Esophagus squamous epithelium (tissue), 5 donors: ENCODE measurements at places on chromosomes 2 and 18.

DNA sequence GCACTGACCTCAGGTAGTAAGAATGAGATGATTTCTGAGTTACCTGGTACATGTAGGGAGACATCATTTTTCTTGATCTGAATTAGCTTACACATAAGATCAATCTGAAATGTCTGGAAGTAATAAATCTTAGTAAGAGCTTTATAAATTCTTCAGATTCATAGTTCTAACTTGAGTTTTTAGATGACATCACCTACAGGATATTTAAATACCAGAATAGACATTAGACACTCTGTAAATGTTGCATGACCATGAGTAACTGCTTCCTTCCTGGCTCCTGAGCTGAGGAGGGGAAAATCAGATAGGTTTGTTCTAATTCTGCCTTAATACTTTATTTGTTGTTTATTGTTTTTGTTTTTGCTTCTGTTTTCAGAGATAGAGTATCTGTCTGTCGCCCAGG, 181.8 kb downstream of the PHLPP1 start:
- no peak for DNase-seq

- DNase-seq = no peak
Measured at GRCh38 chr2:137964066-137964858, at the start of gene HNMT. TSS of gene HNMT (plus strand) at chr2:137964473. CDS start at chr2:137964492, 19 bp downstream.

- no peak for DNase-seq
Measured at GRCh38 chr2:217185265-217185995, 325.6 kb upstream of the TNP1 start.

DNA sequence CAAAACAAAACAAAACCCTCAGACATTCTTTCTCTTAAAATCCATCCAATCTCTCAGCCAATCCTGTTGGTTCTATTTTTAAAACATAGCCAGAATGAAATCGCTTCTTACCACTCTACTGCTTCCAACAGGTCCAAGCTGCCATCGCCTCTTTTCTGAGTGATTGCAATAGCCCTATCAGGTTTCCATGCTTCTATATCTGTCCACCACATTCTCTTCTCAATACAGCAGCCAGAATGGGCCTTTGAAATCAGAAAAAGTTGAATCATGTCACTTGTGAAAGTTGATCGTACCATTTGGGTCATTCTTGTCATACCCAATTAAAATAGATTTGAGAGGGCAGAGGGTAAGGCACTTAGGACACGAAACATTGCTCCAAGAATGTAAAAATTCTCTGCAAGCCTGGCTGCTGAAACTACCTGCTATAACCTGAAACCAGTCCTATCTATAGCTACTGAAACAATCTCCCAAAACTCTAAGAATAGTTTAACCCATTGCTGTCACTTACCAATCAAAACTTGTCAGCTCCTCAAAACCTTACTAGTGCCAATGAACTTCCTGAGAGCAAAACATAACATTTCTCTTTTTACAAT, 3.3 kb upstream of the MTLN start:
- DNase-seq = no peak

GRCh38 chr2:75752828-75753227, 42.1 kb upstream of the GCFC2 start:
- DNase-seq = no peak

GRCh38 chr2:88828397-88829137, 137.1 kb downstream of the RPIA start:
- DNase-seq = no peak

DNA sequence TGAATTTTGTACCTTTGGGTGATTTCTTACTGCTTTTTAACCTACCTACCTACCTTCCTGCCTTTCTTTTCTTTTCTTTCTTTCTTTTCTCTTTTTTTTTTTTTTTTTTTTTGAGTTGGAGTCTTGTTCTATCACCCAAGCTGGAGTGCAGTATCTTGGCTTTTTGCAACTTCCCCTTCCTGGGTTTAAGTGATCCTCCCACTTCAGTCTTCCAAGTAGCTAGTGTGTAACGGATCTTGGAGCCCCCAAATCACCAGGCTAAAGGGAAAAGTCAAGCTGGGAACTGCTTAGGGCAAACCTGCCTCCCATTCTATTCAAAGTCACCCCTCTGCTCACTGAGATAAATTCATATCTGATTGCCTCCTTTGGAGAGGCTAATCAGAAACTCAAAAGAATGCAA, 61.3 kb downstream of the DDX18 start:
- no peak for DNase-seq

- no peak for DNase-seq
Measured at GRCh38 chr2:113291191-113291590, 12.5 kb upstream of the PAX8 start.

GRCh38 chr2:64792300-64792699, 138.6 kb upstream of the SERTAD2 start:
- no peak for DNase-seq

- no peak for DNase-seq
Measured at GRCh38 chr2:28658369-28658768, 93.3 kb upstream of the PPP1CB start.

DNA sequence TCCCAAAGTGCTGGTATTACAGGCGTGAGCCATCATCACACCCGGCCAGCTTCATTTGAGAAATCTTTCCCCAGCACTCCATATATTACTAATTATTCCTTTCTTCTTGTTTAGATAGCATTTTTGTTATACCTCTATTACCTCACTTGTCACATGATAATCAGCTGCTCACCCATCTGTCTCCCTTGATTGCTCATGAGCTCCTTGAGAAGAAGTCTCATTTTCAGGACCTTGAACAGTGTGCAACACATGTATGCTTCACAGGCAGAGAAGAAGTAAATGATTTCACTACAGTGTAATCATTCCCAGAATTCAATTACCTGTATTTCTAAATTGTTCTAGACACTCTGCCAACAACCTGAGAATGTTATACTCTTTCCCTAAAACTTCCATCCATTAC, 6.2 kb downstream of the PAIP2B start:
- no peak for DNase-seq

DNA sequence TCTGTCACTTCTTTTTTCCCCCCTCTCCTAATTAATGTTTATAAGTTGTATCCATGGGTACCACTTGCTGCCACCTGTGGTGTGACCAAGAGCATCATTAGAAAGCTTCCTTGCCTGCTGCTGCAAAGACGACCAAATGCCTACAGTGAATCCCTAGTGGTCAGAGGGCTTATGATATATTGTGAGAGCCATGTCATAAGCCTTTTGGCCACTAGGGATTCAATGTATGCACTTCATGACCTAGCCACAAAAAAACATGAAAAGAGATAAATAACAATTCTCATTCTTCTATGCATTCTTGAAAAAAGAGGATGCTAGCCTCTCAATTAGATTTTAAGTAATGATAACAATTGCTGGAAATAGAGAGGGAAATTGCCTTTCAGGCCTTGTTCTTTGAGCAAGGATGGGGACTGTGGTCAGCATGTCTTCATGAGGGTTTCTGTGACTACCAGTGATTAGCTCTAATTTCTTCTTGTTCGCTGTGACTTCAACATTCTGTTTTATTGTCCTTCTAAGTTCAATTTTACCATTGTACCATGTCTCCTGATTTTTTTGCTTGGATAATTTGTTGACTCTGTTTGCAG, 435.3 kb downstream of the TGIF1 start:
- DNase-seq = no peak

DNA sequence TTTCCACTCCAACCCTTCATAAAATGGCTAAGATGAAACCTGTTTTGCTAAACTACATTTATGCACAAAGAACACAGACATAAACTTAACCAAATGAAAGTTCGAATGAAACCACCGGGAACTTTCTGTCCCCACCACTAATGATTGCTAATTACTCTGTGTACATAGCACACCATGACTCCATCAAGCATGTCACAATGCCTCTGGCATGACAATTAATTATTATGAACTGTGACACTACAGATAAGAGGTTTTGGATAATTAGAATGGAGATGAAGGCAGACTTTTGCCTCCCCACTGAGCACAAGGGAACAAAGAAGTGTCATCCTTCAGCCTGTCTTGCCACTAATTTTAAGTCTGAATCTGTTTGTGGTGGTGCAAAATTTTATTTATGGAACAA, 1.5 kb downstream of the DAPL1 start:
- no peak for DNase-seq

GRCh38 chr2:237170020-237170419, 84.3 kb downstream of the COPS8 start:
- no peak for DNase-seq

DNA sequence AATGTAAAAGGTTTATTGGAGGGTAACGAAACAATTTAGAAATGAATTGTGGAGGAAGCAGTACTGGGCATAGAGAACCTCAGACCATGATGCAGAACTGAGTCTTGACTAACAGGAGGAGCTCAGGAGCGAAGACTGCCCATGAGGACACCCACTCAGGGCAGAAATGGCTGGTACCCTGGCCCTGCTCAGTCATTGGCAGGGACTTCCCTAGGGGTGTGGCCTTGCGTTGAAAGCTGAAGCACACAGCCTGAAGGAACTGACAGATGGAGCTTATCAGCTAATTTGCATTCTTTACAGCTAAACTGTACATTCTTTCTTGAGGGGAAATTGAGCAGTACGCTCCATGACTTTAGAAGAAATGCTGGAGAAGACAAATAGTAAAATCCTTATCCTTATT, 57.1 kb downstream of the PDK1 start:
- DNase-seq = no peak

DNA sequence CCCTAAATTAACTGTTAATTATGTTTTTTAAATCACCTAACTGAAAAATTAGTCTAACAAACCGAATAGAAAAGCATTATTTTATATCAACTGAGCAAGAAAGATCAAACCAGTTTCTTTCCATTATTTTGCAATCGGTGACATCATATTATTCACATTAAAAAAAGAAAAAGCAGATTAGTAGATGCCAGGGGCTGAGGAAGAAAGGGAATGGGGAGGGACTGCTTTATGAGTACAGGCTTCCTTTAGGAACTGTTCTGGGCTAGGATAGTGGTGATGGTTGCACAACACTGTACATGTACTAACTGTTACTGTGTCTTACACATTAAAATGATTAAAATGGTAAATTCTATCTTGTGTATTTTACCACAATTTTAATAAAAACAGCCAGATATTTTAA, 59.3 kb downstream of the COBLL1 start:
- no peak for DNase-seq

DNA sequence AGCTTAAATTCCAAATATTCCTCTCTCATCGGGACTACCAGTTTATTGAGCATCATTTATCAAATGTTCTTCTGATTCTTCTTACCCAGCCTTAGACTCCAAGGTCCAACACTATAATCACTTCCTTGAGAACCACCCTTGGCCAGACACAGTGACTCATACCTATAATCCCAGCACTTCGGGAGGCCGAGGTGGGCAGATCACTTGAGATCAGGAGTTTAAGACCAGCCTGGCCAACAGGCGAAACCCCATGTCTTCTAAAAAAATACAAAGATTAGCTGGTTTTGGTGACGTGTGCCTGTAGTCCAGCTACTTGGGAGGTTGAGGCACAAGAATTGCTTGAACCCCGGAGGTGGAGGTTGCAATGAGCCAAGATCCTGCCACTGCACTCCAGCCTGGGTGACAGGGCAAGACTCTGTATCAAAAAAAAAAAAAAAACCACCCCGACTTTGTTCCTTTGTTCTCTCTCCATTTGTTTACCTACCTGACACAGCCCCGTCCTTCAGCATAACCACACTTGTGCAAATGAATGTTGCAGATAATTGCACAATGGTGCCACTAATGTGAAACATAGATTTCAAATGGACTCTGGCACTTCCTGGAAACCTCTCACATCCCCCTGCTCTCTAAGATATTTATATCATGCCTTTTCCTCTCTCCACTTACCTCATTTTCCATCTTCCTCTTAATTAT, 38.9 kb upstream of the LPIN2 start:
- DNase-seq = no peak

DNA sequence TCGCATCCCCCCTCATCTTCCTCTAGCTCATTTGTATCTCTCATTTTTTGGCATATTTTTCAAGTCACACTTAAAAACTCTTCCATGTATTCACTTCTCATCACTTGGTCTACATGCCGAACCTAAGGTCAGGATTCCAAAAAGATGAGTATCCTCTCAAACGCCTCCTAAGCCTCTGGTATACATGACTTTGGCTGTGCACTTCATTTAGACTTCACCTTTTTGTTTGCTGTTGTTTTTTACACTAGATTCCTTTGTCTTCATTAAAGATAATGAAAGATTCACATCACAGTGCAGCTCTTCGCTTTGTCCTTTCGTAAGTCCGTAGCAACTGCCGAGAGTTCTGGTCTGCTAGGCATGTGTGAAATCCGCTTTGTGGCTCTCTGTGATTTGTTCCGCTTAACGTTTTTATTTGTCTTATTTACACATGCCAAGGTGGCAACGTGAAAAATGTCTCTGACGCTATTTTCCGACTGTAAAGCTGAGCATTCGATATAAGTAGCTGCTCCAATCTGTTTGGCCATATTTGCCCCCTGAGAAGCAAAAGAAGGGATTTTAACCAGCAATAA, 17.7 kb downstream of the RND3 start:
- no peak for DNase-seq

- no peak for DNase-seq
Measured at GRCh38 chr2:168295051-168295450, 47.7 kb upstream of the STK39 start.

GRCh38 chr2:107633580-107634147, 193.0 kb upstream of the RGPD4 start:
- DNase-seq = no peak

GRCh38 chr2:156947261-156947660, 310.2 kb upstream of the GALNT5 start:
- no peak for DNase-seq

GRCh38 chr18:74416124-74416523, 41.0 kb downstream of the DIPK1C start:
- no peak for DNase-seq

DNA sequence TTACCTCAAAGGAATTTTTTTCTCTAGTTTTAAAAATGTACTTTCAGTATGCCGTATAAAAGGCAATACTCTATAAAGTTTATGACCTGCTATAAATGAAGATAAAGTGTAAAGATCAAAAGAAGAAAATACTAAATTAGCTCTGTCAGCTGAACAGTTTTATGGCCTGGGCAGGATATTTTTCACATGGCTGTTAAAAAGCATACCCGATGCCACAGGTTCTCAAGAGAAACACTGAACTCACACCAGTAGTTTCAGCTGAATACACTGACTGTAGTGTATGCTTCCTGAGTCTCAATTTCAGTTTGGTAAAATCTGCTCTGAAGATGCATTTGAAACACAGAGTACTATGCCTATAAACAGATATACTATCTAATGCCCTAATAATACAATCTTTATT, 126.0 kb downstream of the PIGN start:
- DNase-seq = no peak

GRCh38 chr2:143334837-143335236, 205.6 kb downstream of the ARHGAP15 start:
- DNase-seq = no peak
